ENCODE measurements at places on chromosomes 6 and 20.

DNA sequence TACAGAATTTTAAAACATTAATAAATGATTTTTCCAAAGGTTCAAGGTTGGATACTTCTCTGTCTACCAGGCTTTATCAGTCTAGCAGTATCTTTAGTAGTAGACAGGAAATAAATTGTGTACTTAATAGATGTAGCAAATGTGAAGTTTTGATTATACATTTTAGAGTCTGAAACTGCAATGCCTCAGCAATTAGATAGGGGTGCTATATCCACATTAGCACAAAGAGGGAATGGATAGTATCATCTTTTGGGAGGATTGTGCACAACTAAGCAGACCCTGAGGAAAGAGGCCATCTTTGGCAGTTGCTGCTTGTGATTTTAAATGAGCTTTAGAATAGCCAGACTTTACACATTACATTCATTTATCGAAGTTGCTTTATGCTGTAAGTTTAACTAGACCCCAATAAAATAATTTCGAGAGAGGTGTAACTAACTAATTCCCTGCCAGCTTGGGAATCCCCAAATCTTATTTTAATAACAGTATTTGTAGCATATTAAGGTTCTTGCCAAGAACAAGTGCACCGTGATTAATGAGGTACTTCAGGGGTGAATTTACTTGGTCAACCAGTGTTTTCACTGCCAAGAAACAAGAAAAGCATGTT is 2.8 kb downstream of the KCNQ5 start:
- no peak for DNase-seq

GRCh38 chr6:13507306-13507860 is 20.0 kb upstream of the GFOD1 start:
- DNase-seq = no peak

- DNase-seq = no peak
Measured at GRCh38 chr20:52433326-52434040, 241.9 kb upstream of the ZFP64 start.

DNA sequence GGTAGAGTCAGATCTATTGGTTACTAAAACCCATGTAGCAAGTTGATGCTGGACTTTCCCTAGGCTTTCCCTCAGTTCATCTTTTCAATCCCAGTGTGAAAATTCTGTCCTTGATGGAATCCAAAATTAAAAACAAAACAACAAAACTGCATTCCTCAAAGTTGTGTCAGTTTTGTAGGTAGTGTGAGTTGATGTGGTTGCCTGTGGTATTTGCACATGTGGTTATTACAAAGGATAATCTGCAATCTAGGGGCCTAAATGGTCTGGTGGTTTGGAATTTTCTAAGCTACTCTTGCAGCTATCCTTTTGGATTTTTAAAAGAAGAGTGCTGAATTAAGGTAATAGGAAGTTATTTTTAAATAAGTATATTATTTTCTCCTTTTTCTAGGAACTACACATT is 132.2 kb upstream of the SCGN start:
- DNase-seq = no peak
